Breast epithelium (tissue), 4 donors: ENCODE measurements at places on chromosomes 4 and X. TPM values are rescaled to one million over a fixed set of nuclear protein-coding genes. Genes with fewer than 3 reads are reported as not detected.

DNA sequence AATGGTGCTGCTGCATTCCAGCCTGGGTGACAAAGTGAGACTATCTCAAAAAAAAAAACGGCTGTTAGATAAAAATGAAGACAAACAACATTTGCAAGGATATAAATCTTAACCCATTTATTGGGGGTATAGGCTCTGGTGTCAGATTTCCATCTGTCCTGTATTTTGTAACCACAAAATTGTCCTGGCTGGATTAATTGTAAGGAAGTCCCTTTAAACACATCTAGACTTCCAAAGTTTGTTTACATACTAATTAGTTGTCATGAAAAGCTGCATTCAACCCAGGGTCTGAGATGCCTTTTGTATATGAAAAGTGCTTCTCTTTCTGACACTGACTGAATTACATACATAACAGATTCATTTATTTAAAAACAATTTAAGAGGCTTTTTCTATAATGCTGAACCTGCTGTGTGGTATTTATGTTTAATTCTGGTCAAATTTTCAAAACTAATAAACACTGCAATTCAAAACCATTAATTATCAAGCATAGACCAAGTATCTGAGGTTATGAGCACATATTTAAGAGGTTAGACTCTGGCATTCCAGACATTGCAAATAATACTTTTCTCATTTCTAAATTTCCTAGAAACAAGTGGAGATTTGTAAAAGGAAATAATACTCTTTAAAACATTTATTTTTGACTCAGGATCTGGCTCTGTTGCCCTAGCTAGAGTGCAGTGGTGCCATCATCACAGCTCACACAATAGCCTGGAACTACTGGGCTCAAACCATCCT is 17.5 kb upstream of the UGDH start:
- H3K27ac ChIP-seq = no peak overlapping the region
- no peaks in the 10 kb centered on the region for H3K36me3 ChIP-seq
- H3K27me3 ChIP-seq = no peaks in the 10 kb centered on the region
- no peaks in the 10 kb centered on the region for H3K4me1 ChIP-seq
- H3K4me3 ChIP-seq = no peak overlapping the region
- DNase-seq = no peak

DNA sequence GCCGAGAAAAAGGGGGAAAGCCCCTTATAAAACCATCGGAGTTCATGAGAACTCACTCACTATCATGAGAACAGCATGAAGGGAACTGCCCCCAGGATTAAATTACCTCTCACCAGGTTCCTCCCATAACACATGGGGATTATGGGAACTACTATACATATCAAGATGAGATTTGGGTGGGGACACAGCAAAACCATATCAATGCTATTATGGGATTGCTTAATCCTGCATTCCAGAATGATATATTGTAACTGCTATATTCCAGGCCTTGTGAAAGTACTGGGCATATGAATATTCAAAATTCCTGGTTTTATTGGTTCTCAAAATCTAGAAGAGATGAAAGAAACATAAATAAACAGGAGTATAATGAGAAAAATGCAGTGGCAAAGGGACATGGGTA is 29.3 kb downstream of the NPY1R start:
- DNase-seq = no peak
- no peaks in the 10 kb centered on the region for H3K36me3 ChIP-seq
- no peak overlapping the region for H3K27ac ChIP-seq
- no peaks in the 10 kb centered on the region for H3K4me1 ChIP-seq
- H3K4me3 ChIP-seq = no peak overlapping the region

DNA sequence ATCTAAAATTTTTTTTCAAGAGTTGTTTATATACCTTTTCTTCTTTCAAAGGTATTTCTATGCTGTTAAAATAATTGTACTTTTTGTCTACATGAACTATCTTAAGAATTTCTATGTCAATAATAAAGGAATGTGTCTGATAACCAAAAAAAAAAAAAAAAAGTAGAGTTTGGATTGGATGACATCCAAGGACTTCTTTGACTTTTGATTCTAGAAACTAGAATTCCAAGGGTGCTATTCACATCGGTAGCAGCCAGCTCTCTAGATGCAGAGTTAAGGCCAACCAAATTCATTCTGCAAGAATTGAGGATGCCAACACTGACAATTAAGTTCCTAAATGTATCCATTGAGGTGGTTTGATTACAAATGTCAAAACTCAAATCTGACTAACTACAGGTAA is 42.0 kb upstream of the PRKG2 start:
- H3K36me3 ChIP-seq = no peaks in the 10 kb centered on the region
- no peaks in the 10 kb centered on the region for H3K27me3 ChIP-seq
- H3K4me3 ChIP-seq = no peak overlapping the region
- H3K27ac ChIP-seq = no peak overlapping the region
- H3K4me1 ChIP-seq = no peaks in the 10 kb centered on the region
- no peak for DNase-seq

DNA sequence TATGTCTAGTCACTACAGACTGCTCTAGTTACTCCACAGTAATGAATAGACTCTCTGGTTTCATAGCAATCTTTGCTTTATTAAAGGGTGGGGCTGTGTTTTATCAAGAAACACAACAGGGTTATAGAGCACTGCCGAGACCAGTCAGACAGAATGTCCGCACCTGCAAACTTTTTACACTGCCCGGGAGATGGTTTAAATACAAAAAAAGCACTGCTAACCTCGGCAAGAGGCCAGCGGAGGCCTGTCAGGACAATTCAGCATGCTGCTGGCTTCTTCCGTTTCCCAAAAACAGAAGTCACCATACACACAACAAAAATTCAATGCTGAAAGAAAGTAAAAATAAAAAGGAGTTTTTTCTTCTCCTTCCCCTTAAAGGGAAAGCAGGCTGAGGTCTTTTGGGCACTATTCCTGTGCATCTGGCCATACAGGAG is 67.4 kb downstream of the IRF2 start:
- H3K4me1 ChIP-seq = no peaks in the 10 kb centered on the region
- H3K4me3 ChIP-seq = no peak overlapping the region

The SSX3 gene
- not detected for total RNA-seq

The S100P gene
- 0.98 TPM for total RNA-seq

DNA sequence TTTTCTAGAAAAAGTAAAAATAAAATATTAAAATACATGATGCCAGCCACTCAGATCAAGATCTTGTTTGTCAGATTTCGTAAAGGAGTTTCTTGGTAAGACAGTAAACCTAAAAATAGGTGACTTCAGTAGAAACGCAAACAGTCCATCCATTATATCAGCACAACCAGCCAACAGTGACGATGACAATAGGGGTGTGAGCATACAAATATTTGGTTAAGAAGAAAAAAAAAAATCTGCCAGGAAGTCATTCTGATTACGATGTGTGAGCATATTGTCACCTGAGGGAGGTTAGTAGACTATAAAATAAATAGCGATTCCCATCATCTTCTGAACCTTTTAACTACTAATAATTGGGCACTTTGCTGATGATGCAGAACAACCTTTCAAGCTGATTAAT is 37.6 kb downstream of the SLC7A11 start:
- H3K4me3 ChIP-seq = no peak overlapping the region
- no peaks in the 10 kb centered on the region for H3K27me3 ChIP-seq
- H3K36me3 ChIP-seq = no peaks in the 10 kb centered on the region
- H3K4me1 ChIP-seq = no peaks in the 10 kb centered on the region

GRCh38 chr4:108203377-108203776 is 34.6 kb upstream of the LEF1 start:
- no peak for DNase-seq
- no peak overlapping the region for H3K4me3 ChIP-seq
- no peaks in the 10 kb centered on the region for H3K36me3 ChIP-seq
- no peak overlapping the region for H3K27ac ChIP-seq
- no peaks in the 10 kb centered on the region for H3K4me1 ChIP-seq
